ENCODE measurements at places on chromosomes 4 and X.

- no peak for DNase-seq
These were observed 646.0 kb upstream of the FAM241A start for GRCh38 chr4:111499291-111499690.

DNA sequence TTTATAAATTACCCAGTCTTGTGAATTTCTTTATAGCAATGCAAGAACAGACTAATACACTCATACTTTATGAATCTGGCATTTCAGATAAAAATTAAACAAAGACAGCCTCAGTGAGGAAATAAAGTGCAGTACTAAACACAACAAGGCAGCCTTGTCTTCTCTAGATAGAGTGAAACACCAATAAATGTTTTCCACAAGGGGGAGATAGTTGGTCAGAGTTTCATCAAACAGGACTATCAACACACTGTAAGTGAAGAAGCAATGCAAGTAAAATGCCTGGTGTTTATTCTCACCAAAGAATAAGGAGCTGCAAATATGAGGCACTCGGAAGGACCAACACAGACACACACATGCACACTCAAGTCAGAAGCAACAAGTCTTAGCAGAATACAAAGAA lies 62.8 kb downstream of the FAM9B start:
- no peak for DNase-seq

GRCh38 chrX:2486476-2487133 lies 14.2 kb downstream of the DHRSX start:
- no peak for DNase-seq

GRCh38 chr4:2948895-2949781 lies 14.1 kb downstream of the NOP14 start:
- peak; percentile 27 for DNase-seq

DNA sequence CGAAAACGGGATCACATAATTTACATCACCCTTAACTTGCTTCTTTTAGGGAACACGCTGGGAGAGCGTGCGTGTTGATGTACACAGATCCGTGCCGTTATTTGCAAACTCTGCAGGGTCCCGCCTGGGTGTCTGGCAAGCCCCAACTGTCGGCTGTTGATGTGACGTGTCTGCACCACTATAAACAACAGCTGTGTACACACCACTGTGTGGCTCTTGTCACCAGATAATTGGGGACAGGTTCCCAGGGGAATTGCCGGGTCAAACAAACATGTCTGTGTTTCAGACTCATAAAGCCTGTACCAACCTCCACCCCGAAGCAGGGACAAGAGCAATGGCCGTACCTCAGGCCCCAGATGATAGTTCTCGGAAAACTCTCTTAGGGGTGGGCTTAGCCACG lies 105.0 kb upstream of the AFAP1 start:
- no peak for DNase-seq

DNA sequence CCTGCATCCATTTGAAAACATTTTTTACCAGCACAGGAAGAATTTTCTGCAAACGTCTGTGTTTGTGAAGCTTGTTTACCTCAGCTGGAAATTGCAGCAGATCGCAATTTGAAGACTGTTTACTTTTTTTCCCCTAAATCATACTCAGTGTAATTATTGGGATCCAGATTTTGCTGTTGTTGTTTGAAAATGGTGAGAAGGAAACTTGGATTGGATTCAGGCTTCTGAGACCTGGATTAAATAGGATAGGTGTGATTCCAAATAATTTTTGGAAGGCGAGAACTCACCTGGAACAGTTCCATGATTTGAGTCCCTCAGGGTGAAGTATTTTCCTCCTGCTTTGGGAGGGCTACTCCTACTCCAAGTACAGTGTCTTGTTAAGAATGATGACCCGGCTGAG lies 279.8 kb downstream of the STIM2 start:
- DNase-seq, result no peak

DNA sequence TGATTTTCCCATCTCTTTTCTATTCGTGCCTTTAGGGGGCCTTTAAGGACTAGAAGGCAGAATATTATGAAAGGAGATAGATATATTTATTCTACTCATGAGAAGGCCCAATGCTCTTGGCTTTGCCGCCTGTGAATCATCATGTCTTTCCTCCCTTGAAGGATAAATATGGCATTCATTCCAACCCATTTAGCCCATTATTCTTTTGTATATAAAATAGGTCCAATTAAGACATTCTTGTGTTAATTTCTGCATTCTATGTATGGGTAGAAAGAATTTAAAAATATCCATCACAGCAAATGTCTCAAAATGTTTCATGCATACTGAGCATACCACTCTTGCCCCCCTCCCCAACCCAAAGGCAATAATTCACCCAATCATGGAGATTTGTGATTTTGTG lies 115.1 kb downstream of the AFF2 start:
- no peak for DNase-seq

- no peak for DNase-seq
These were observed 106.0 kb upstream of the NDST4 start for GRCh38 chr4:115219315-115219860.

GRCh38 chr4:38111024-38111423 lies 150.8 kb downstream of the PTTG2 start:
- DNase-seq, result no peak

DNA sequence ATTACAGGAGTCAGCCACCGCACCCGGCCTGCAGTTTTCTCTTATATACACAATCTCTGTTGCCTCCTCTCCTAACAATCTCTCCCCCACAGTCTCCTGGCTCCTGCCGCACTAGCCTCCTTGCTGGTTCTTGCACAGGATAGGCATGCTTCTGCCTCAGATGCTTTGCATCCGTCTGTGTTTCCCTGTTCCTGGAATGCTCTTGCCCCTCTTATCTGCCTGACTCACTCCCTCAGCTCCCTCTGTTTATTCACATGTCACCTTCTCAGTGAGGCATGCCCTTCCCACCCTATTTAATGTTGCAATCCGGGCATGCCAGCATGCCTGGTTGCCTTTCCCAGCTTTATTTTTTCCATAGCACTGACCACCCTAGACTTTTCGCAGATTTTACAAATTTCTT lies 161.9 kb downstream of the PHF8 start:
- no peak for DNase-seq

DNA sequence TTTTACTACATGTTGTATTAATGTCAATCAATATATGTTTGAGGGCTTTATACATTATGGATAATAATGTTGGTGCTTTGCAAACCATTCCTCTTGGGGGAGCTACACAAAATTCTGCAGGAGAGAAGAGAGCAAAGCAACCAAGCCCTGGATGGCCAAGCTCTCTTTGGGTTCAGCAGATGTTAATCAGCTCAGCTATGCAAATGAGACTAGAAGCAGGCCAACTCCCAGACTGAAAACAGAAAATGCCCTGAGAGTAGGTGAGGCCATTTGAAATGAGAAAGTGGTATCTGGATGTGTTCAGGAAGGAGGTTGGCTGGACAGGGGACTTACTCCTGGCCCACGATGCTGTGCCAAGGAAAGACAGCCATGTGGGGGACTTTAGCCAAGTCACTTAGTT lies 387.0 kb downstream of the BCOR start:
- DNase-seq, result no peak

DNA sequence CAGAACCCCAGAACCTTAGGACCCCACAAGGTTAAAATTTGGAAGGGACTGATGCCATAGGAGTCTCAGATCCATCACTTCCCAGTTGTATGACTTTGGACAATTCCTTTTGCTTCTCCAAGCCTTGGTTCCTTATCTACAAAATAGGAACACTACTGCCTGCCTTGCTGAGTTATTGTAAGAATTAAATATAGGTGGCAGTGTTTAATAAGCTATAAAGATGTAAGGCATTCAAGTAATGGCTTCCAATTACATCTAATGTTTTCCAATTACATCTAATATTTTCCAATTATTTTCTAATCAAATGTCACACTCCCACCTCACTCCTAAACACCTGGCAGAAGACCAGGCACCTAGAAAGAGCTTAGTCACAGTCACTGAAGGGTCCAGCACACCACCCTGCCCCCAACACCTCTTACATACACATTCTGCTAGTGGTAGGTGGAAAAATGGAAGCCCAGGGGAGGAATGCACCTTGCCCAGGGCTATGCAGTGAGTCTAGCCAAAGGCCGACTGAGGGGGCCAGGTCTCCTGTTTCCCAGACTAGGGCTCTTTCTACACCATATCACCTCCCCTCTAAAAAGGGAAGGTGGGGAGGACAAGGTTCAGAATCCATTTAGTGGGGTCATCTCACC lies 24.5 kb upstream of the KDM5C start:
- DNase-seq, result no peak

DNA sequence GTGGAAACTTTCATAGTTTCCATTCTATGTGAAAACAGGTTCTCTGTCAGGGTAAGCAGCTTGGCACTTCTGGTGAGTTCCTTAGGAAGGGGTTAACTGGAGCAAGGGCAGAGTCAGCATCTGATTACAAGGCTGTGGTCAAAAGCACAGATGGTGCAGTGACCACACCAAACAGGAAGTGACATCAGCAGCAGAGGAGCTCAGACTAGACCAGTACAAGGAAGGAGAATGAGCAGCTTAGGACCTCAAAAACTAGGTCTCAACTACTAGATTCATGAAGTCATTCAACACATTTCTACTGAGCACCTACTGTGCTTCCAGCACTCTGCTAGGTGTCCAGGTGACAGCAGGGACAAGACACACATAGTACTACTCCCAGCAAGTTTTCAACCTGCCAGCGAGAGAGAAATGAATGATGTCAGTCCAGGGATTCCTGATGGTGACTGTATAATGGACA lies 130.2 kb downstream of the AMELX start:
- no peak for DNase-seq

- DNase-seq, result no peak
These were observed 186.5 kb downstream of the ANTXR2 start for GRCh38 chr4:79886557-79886956.

DNA sequence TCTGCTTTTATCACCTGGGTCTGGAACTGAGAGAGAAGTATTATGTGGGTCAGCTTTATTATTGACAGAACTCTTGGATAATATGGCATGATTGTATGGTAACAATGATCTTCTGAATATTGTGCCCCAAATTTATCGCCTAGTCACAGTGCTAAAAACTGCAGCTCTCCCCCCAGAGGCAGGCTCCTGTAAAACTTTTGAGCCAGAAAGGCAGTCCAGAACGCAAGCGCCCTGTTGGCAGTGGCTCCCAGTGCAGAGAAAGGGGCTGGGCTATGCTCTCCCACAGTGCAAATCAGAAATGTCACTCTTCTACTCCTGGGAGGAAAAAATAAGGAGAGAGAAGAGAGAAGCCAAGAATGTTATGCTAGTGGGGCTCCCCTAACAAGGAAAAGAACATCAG lies 50.5 kb downstream of the HELT start:
- DNase-seq, result no peak

- DNase-seq, result no peak
These were observed 117.2 kb downstream of the SLIT2 start for GRCh38 chr4:20368926-20369325.

DNA sequence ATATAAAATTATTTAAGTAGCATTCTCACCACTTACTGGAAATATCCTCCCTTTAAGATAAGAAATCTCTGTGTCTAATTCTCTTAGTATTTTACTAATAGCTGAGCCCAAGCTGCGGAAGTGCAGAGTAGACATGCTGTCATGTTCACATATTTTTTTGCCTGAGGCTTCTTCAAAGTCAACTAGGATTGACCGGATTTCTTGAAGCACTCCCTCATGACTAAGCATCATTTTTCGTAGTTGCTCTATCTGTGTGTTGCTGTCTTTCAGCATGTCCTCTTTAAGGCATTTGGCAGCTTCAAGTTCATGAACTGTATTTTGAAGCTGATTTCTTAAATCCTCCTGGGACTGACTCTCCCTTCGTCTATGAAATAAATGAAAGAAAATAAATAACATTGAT lies 36.9 kb downstream of the CCDC158 start:
- no peak for DNase-seq

DNA sequence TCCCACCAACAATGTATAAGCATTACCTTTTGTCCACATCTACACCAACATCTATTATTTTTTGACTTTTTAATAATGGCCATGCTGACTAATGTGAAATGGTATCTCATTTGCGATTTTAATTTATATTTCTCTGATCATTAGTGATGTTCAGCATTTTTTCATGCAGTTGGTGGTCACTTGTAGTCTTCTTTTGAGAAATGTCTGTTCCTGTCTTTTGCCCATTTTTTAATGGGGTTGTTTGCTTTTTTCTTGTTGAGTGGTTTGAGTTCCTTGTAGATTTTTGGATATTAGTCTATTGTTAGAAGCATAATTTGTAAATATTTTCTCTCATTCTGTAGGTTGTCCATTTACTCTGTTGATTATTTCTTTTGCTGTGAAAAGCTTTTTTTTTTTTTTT lies 36.8 kb upstream of the PDLIM5 start:
- no peak for DNase-seq

DNA sequence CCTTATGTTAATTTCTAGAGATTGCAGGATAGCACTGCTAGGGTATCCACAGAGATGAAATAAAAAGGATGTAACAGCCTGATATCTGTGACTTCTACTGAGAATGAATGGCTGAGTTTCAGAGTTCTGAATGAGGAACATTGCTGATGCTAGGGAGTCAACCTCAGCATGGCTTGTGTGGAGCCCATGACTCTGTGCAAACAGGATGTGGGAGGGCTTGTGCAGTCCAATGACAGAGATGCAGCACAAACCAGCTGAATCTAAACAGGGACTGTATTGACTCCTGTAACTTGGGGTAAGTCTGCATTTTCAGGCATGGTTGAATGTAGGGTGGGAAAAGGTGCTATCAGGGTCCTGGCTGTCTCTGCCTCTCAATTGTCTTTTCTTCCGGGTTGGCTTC lies 5.3 kb upstream of the RASL11B start:
- DNase-seq, result no peak

DNA sequence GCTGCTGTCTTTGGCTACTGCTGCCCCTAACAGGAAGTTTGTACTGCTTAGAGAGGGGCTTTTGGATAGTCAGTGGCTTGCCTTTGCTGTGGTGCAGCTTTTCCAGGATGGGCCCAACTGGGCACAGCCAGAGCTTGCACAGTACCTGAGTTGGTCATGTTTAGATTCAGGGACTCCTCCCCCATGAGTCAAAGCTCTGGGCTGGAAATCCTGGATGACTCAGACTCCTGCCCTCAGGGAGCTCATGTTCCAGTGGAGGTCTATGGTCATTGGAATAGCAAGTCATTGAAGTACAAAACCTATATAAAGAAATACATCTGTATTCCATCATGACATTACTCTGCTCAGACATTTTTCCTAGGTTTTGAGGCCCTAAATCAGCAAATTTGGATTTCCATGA lies 66.7 kb upstream of the PJA1 start:
- DNase-seq, result no peak

DNA sequence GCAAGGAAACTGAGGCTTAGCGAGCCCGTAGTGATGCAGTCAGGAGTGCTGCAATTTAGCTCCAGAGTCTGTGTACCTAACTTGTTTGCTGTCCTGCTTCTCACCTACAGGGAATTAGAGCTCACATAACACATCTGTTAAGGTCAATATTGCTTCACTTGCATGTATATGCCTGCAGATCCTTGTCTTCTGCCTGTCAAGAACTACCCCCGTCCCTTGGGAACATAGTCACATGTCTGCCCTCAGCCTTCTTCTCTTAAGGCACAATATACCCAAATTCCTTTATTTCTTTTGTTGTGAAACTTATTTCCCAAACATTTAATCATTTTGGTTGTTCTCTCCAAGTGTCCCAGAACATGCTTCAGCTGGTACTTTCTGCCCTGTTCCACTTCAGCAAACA lies 103.3 kb upstream of the LEF1 start:
- no peak for DNase-seq
